Breast epithelium (tissue), 4 donors: ENCODE measurements at places on chromosomes 7 and 10. TPM values are rescaled to one million over a fixed set of nuclear protein-coding genes. Genes with fewer than 3 reads are reported as not detected.

FOXI2 gene
- not detected for total RNA-seq

GLI3 gene
- 10.2 TPM for total RNA-seq

DNA sequence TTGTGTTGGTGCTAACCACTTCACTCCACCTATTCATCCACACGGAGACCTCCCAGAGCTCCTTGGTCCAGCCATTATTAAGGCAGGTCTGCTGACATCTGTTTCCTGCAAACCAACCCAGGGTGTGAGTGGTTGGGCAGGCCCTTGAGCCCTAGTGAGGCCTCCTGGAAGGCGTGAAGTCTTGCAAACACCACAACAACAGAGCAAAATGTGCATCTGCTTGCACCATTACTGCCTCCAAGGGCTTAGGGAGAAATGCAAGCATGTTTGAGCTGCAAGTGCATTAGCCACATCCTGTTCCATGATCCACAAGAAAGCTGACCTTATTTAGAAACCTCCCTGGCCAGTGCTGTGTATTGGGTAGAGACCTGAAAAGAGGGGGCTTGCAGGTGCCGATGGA, 325.5 kb downstream of the GRID1 start:
- DNase-seq, result no peak

DNA sequence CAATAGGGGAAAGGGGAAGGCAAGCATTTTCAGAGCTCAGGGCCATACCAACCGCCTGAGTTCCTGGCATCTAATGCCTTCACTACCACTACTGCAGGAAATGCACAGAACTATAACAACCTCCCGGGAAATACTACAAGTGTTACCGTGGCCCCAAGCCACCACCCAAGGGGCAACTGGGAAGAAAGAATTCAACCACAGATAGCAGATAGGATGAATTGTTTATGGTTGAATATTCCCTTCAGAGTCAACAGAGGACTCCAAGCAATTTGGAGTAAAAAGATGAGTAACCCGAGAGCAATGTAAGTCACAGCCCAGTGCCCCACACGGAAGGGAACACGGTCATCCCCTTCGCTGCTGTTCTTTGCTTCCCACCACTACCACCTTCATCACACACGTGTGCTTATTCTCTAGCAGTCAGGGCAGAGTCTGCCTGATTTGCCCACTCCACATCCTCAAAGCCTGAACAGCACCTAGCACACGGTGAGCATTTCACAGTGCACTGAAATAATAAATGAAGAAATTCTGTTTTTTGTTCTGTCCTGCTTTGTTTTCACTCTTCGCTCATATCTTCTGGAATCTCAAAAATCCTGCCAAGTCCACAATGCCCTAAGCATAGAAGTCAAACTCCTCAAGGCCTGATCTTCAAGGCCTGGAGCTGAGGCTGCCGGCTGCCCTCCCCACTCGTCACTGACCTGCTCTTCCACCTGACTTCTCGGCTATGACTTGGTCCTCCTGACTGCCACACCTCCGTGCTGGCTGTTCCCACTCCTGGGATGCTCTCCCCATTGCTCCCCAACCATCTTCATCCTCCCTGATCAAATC, 221.1 kb downstream of the KCNMA1 start:
- no peak for DNase-seq

GRCh38 chr7:151700586-151701165, 176.2 kb downstream of the PRKAG2 start:
- no peak for DNase-seq

TSPAN12 gene
- 9.2 TPM for total RNA-seq

DNA sequence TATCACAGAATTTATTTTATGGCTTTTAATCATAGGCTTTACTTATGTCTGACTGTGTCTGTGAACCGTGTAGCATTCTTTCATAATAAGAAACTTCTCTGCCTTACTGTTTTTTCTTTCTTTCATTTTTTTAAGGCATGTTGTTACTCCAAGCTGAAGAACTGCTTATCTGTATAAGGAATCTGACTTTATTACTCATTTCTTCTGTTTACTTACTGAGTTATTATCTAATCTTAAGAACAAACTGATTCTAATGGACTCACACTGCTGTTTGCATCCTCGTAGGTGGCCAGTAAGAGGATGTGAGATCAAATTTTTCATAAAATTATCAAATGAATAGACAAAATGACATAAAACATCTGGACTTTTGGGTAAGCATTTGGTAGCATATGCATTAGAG, 54.7 kb upstream of the DNAJC1 start:
- DNase-seq, result no peak

PRSS1 gene
- not detected for total RNA-seq

GRCh38 chr10:121613456-121613855, 15.2 kb upstream of the FGFR2 start:
- no peak for DNase-seq

GRCh38 chr7:44398511-44398911, 73.1 kb upstream of the CAMK2B start:
- no peak for DNase-seq

IGFBP3 gene
- total RNA-seq, result 163 TPM

DNA sequence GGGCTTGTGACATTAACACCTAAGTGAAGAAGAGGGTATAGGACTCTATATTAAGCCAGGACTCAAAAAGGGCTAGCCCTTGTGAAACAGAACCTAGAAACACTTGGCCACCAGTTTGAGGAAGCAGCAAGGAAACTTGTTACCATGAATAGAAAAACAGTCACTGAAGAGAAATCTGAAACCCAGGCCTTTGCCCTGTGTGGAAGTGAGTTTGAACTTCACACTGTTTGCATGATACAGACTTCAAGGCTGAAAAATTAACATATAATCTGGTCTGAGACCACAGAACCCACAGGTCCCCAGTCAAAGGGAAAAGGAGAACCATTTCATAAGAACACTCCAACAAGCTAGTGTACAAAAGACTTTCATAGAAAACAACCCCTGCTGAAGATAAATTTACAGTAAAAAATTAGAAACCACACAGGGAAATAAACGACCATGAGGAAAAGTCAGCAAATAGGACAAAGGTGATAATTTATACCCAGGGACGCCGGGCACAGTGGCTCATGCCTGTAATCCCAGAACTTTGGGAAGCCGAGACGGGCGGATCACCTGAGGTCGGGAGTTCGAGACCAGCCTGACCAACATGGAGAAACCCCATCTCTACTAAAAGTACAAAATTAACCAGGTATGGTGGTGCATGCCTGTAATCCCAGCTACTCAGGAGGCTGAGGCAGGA, 76.1 kb downstream of the SKIDA1 start:
- DNase-seq, result no peak

OPALIN gene
- total RNA-seq, result not detected

- no peak for DNase-seq
Observed at GRCh38 chr7:100897772-100898454, 2.2 kb upstream of the ACHE start.

IFIT1 gene
- total RNA-seq, result 11.4 TPM

DNA sequence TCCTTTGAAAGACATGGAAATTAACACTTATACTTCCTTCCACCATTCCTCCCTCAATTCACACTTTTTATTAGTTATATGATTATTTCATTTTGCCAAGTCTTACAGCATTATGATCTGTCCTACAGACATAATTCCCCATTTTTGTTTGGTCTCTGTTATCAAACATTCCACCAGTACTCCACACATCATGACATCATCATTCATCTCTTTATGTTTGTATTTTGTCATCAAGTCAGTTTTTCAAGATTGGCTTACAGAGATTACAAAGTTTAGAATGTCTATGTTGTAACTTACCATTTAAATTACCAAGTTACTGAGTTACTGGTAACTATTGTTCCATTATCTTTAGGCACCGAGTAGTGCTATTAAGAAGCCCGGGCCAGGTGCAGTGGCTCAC, 150.2 kb downstream of the HTR7 start:
- DNase-seq, result no peak

VSTM2A gene
- total RNA-seq, result not detected

GRCh38 chr7:93140582-93141191, 7.5 kb downstream of the SAMD9L start:
- DNase-seq, result no peak

DNA sequence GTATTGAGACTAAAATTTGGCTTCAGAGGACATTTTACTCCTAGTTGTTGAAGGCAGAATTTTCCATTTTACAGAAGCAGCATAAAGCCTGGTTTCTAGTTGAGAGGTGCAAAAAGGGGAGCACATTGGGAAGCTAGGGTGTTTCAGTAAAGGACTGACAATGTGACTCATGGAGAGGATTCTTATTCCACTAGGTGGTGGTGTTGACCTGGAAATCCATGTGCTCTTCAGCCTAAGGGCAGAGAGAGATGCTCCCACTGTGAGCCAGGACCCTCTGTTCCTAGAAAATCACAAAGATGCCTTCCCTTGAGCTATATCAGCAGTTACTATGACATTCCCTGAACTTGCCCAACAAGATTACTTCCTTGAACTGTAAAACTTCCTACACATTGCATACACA, 687.8 kb downstream of the IPMK start:
- DNase-seq, result no peak

SLC18A2 gene
- 2.1 TPM for total RNA-seq

DNA sequence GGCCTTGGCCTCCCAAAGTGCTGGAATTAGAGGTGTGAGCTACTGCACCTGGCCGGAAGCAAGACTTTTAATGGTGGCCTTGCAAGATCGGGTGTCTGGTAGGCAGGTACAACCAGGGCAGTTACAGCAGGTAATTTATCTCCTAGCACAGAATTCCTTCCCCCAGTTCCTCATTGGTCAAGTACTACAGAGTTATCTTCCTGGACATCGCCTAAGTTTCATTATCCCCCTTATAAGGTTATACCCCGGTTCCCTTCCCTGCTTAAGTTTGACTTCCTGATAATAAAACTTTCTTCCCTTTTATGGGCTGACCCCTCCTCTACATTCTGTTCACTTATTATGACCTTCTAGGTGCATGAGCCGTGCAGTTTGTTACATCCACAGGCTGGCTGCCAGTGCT, 19.0 kb upstream of the CYP3A43 start:
- DNase-seq, result no peak

AGBL3 gene
- 5.1 TPM for total RNA-seq

- DNase-seq, result no peak
Observed at GRCh38 chr7:36972140-36972518, 247.8 kb upstream of the AOAH start.

GRCh38 chr7:106655703-106656498, 5.1 kb downstream of the CCDC71L start:
- no peak for DNase-seq

MRC1 gene
- total RNA-seq, result 29.3 TPM
